Pons (tissue), 1 donor: ENCODE measurements at places on chromosomes 6 and 20.

DNA sequence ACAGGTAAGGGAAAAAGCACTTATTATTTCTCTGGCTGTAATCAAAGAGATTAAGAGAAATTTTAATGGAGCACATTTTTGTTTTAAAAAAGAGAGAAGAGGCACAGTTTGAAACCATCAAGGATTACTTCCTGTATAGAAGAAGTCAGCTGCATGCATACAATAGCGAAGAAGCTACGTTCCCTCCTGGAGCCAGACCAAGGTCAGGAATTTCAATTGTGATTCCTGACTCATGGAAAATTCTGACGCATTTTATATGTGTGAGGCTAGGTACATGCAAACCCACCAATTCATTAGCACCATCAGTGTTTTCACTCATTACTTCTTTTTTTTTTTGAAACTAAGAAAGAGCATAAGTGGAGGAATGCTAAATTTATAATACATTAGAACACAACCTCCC, 232.7 kb upstream of the SGK1 start:
- no peak for DNase-seq

GRCh38 chr6:70724524-70724923, 56.8 kb downstream of the SMAP1 start:
- no peak for DNase-seq

- DNase-seq = no peak
Measured at GRCh38 chr6:80173411-80173810, 66.9 kb downstream of the BCKDHB start.

DNA sequence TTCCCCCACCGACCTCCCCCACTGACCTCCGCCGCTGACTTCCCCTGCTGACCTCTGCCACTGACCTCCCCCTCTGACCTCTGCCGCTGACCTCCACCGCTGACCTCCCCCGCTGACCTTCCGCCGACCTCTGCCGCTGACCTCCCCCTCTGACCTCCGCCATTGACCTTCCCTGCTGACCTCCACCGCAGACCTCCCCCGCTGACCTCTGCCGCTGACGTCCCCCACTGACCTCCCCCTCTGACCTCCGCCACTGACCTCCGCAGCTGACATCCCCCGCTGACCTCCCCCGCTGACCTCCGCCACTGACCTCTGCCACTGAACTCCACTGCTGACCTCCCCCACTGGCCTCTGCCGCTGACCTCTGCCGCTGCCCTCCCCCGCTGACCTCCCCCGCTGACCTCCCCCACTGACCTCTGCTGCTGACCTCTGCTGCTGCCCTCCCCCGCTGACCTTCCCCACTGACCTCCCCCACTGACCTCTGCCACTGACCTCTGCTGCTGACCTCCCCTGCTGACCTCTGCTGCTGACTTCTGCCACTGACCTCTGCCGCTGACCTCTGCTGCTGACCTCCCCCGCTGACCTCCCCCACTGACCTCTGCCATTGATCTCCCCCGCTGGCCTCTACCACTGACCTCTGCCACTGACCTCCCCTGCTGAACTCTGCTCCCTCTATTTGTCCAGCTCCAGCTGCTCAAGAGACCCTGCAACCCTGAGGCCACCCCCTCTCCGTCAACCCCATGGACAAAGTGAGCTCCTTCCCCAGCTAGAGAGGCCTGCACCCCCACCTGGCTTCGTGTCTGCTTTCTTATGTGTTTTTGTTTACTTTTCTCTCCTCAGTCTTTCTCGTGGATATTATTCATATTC, 91.4 kb upstream of the AFDN start:
- no peak for DNase-seq

GRCh38 chr6:2157441-2158127, 87.8 kb downstream of the GMDS start:
- no peak for DNase-seq

DNA sequence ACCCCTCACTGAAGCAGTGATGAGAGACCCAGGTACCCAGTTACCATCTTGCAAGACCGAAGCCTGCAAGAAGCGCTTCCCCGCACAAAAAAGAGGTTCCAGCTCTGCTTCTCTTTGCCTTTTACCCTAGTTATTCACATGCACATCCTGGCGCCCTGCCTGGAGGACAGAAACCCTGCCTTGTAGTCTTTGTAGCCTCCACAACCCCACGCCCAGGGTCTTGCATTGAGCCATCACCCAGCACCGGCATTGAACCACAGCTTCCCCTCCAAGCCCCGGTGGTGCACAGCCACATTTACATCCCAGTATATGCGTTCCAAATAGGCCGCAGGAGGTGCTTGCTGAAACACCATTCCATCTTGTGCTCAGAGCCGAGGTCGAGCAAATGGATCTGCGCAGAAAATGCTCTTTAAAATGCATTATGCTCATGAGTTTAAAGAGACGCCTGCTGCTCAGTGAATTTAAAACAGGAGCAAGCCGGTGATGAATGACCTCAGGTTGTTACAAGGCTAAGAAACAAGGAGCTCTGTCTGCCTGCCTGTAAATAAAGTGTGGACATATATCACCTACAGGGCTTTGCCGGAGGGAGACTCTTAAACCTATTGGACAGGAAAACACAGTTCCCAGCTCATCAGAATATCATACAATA, 61.7 kb downstream of the GNAS-AS1 start:
- DNase-seq = no peak

- DNase-seq = no peak
Measured at GRCh38 chr6:113526553-113526952, 330.6 kb upstream of the MARCKS start.

GRCh38 chr20:1754306-1754705, 96.7 kb upstream of the SIRPG start:
- DNase-seq = no peak

GRCh38 chr20:62822788-62823651, 6.2 kb downstream of the COL9A3 start:
- DNase-seq = no peak

DNA sequence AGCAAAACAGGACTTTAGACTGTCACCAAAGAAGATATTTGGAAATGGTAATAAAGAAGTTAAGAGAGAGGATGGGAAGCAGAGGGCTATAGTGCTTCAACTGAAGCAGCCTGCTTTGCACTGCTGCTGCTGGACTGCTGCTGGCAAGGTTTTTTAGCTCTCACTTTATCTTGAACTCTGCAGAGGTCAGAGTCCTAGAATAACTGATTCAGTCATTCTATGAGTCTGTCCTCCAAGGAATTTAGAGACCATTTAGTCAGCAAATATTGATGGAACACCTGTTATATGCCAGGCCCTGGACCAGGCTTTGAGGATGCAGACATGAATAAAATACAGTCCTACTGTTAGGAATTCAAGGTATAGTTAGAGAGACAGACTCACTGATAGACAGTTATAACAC, 9.1 kb upstream of the SAYSD1 start:
- DNase-seq = no peak

GRCh38 chr6:2971420-2972218, at the start of gene SERPINB6:
Gene SERPINB6, minus strand, starts transcription at chr6:2971567. Its CDS starts 12,235 bp downstream, at chr6:2959332.
- DNase-seq = peak; percentile 83

GRCh38 chr6:34331371-34332050, 61.0 kb downstream of the NUDT3 start:
- no peak for DNase-seq

DNA sequence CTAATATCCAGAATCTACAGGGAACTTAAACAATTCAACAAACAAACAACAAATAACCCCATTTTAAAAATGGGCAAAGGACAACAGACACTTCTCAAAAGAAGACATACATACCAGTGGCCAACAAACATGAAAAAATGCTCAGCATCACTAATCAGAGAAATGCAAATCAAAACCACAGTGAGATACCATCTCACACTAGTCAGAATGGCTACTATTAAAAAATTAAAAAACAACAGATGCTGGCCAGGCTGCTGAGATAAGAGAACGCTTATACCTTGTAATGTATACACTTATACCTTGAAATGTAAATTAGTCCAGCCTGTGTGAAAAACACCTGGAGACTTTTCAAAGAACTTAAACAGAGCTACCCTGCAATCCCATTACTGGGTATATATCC, 166.8 kb downstream of the IBTK start:
- DNase-seq = no peak

- DNase-seq = peak; percentile 30
Measured at GRCh38 chr20:23245553-23246181, 104.9 kb upstream of the NXT1 start.

- no peak for DNase-seq
Measured at GRCh38 chr6:154468760-154469159, 41.7 kb downstream of the CNKSR3 start.

GRCh38 chr6:35258336-35258735, 1.2 kb upstream of the ZNF76 start:
- no peak for DNase-seq

DNA sequence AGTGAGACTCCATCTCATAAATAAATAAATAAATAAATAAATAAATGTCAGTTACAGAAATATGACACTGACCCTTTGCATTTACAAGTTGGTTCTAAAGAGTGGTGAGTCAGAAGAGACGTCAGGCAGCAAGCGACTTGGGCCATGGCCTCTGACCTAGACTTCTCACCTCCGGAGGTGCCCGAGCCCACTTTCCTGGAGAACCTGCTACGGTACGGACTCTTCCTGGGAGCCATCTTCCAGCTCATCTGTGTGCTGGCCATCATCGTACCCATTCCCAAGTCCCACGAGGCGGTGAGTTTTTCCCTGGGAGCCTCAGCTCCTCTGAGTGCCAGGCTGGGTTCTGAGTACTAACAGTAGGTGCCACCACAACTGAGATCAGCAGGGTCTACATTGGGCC, 11.7 kb downstream of the MANBAL start:
- DNase-seq = no peak

DNA sequence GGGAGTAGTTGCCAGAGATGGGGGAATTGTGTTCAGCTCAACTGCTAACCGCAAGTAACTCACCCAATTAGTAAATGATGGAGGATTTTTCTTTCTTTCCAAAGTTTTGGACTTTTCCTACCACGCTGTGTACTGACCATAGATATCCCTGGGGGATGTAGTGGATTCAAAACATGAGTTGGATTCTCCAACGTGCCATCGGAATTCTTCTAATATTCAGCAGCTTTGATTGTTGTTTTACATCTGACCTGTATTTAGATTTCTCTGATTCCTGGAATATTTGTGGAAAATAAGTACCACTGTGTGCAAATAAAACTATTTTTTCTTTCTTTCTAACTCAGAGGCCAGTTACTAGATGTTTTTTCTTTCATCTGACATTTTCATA, 1.1 kb downstream of the CCDC170 start:
- no peak for DNase-seq

DNA sequence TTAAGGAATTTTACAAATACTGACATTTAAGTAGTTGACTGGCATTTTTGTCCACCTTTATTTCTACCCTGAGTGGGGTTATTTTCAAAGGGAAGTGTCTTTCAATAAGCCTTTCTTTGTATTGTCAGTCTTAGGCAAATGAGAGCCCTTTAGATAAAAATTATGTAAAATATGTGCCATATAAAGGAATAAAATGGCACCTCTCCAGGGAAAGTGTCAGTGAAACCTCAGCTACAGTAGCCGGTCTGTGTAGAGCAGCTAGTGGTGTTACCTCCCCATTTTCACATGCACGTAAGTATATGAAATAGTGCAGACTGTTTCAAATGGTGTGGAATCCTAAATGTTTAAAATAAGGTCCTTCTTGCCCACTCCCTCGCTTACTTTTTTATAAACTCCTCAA, 5.0 kb downstream of the FAM217B start:
- DNase-seq = no peak

- DNase-seq = no peak
Measured at GRCh38 chr6:54588176-54588575, 258.4 kb upstream of the FAM83B start.

- no peak for DNase-seq
Measured at GRCh38 chr6:146410851-146411595, 132.6 kb upstream of the RAB32 start.
